ENCODE measurements at places on chromosomes 2 and 18.

- DNase-seq: no peak
Observed at GRCh38 chr18:37986665-37987064, 421.1 kb upstream of the CELF4 start.

- DNase-seq: no peak
Observed at GRCh38 chr2:112603731-112604130, 19.3 kb downstream of the CHCHD5 start.

GRCh38 chr18:74290021-74290420 lies 1.7 kb downstream of the CYB5A start:
- DNase-seq: no peak

DNA sequence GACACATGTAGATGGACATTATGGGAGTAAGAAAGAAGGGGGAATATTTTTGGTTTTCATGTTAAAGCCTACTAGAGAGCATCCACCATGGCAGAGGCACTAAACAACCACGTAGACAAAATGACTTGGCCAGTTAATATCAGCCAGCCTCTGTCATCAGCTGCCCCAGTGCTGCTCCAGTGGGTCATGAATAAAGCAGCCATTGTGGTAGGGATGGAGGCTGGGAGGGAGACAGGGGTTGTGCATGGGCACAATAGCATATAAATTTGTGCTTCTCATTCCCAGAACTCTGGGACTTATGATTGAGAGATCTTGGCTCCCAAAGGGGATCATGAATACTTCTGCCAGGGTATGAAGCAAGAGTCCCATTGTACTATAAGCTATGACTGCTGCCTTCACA lies 31.1 kb upstream of the CXCR4 start:
- DNase-seq: no peak

GRCh38 chr2:106886916-106887758 lies 1.2 kb upstream of the ST6GAL2 start:
- no peak for DNase-seq

- DNase-seq: no peak
Observed at GRCh38 chr2:12382366-12382765, 334.4 kb upstream of the TRIB2 start.

DNA sequence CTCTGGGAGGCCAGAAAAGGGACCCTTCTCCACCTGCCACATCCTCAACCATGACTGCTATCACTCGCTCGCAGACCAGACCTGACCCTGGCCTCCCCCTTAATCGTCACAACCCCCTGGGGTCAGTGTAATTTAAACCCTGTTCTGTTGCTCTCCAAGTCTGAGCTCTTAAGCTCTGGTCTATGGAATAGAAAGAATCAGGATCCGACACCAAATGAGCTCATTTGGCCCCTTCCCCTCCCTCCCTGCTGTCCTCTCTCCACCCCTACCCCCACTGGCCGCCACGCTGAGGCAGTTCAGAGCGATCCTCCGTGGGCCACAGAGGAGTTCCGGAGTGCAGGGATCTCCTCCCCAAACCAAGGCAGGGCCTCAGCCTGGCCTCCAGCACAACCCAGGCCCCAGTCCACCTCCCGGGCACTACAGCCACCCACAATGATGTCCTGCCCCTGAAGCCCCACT lies 5.3 kb downstream of the DNMT3A start:
- no peak for DNase-seq

GRCh38 chr2:3545788-3546478 lies 12.2 kb downstream of the RNASEH1 start:
- no peak for DNase-seq

Measured in suppressor macrophage treated with lipopolysaccharide for 4 hours (primary cell).